ENCODE measurements at places on chromosomes 5 and 9. TPM values are rescaled to one million over a fixed set of nuclear protein-coding genes. Genes with fewer than 3 reads are reported as not detected.
A peak's percentile ranks its signal among the peaks of the same experiment; 100 is the strongest.

- no peak for DNase-seq
Measured at GRCh38 chr9:109286571-109286977, 34.3 kb downstream of the EPB41L4B start.

- no peak for DNase-seq
Measured at GRCh38 chr9:108043585-108043984, 554.0 kb upstream of the KLF4 start.

GRCh38 chr9:136978073-136978864, 965 bp downstream of the PTGDS start:
- no peak for DNase-seq

DNA sequence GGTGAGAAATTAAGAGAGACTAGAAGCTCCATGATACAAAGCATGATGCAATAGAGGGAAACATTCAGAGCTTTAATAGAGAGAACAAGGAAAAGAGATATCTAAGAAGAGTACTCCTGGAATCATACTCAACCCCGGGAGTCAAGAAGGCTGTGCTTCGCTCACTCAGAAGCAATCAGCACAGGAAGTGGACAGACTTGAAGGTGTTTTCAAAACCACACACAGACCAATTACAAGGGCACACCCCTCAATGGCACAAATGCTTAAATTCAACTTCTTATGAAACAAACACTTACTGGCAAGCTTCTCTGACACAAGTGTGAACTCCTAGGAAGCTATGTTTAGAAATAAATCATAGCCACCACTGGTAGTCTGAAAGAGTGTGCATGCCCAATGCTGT, 462.3 kb downstream of the GABRG2 start:
- no peak for DNase-seq

Gene NANS
- polyA plus RNA-seq, result 111 TPM

GRCh38 chr5:93303291-93303691, 277.7 kb downstream of the NR2F1-AS1 start:
- no peak for DNase-seq

- DNase-seq, result no peak
Measured at GRCh38 chr5:1669276-1670155, 130.1 kb downstream of the MRPL36 start.

Gene PCA3
- not detected for polyA plus RNA-seq

GRCh38 chr9:87640385-87640795, 85.5 kb upstream of the CTSL start:
- DNase-seq, result no peak

DNA sequence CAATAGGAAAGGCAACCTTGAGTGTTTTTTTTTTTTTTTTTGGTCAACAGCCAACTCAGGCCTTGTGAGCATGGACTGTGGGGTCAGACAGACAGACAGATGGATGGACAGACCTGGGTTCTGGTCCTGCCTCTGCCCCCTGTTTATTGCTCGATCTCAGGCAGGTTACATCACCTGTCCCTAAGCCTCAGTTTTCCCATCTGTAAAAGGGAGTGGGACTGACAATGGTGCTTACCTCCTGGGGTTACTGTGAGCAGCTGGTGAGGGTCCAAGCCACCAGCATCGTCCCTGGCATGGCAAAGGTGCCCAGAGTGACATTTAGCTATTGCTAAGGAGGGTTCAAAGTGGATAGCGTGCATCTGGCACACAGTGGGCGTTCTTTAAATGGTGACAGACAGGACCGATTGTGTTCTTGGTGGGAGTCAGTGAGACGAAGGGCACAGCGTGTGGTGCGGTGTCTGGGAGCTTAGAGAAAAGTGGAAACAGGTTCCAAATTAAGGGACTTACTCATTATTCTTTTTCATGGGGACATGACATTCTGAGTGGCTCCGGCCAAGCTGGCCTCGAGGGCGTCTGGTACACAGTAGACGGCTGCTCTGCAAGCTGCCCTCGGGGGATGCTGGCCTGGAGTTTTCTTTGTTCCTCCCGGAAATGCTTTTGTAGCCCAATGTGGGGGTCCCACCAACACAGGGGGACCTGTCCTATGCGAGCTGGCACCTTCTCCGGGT, 72.1 kb downstream of the COL27A1 start:
- DNase-seq, result no peak

DNA sequence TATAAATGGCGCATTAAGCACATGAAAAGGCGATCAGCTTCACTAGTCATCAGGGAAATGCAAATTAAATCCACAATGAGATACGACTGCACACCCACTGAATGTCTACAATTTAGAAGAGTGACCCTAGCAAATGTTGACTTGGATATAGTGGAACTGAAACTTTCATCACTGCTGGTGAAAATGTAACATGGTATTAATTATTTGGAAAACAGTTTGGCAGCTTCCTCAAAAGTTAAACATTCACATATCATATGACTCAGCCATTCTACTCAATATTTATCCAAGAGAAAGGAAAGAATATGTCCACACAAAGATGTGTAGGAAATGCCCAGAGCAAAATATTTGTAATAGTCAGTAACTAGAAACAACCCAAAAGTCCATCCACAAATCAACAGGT, 146.5 kb downstream of the LPAR1 start:
- DNase-seq, result no peak

DNA sequence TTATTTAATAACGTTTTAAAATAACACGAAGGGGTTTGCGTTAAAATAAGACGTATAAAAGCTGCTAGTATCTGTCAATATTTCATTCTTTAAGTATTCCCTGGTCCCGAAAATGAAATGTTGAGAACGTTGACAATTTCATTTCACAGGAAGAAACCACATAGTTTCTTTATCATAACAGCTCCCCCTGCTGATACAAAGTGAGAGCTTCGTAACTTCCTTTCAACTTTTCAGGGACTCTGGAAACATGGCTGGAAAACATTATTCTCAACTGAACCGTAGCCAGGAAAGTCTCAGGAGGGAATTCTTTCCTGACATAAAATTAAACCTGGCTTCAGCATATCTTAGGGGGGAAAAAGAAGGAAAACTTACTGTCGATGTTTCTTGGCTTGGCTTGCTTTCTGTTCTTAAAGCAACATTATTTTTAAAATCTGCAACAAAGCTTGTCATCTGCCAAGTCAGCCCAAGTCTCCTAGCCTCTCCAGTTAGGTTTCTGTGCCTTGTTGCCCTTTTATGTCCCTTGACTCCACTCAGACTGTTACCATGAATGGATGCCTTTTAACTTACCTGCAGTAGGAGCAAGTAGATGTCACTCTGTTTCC, 122.9 kb upstream of the DAB2 start:
- peak; percentile 33 for DNase-seq

GRCh38 chr5:177494346-177495195, 2.8 kb downstream of the PDLIM7 start:
- peak; percentile 85 for DNase-seq

DNA sequence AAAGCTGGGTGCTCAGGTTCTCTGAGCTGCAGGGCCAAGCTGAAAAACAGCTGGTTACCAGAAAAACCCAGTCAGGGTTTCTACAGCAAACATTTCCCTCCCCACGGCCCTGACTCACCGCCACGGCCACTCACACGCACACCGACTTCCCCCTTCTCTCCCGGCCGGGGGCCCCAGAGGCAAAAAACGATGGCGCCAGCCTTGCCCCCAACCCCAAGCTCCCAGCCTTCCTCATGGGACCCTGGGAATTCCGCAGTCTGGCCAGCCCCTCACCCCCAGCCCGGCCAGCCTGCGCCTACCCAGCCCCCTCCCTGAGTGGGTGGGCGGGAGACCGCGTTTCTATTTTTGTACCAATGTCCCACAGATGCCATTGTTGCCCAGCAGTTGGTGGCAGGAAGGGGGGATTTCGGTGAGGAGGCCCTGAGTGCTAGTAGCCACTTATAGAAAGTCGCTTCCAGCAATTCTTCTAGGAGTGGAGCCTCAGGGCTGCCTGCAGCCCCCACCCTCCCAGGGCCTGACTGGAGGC, 18.4 kb downstream of the ENG start:
- DNase-seq, result peak; percentile 36

Gene PCDHB2
- polyA plus RNA-seq, result 0.86 TPM

Gene TAF11L10
- polyA plus RNA-seq, result not detected

- DNase-seq, result no peak
Measured at GRCh38 chr9:16291921-16292320, 578.5 kb downstream of the BNC2 start.

Gene KCNN2
- 0.86 TPM for polyA plus RNA-seq

Gene SPATA6L
- polyA plus RNA-seq, result 1.0 TPM

DNA sequence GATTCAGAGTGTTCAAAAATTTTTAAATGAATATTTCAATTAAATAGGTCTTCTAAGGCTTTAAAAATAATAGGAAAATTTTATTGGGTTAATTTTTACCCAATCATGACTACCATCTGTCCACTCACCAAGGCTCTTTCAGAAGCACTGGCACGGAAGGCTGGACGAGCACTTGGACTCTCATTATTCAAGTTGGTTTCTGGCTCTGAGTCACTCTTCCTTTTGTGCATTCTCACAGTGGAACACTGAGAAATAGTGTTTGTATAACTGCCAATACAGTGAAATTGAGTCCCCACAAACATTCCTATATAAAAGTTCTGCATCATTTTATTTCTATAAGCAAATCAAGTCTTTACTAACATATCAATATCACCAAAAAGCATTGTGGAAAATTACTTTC, 1149.0 kb downstream of the EFNA5 start:
- peak; percentile 33 for DNase-seq

All from AG04450 (cell line).